Stimulated activated CD4-positive, alpha-beta T cell treated with anti-CD3 and anti-CD28 coated beads, TNF-alpha, amount 100 ng/mL, for 1 hour (primary cell): ENCODE measurements at places on chromosomes 1 and 21.

- no peak for DNase-seq
These were observed 156.3 kb downstream of the SNX7 start for GRCh38 chr1:98817821-98818220.

- no peak for DNase-seq
These were observed 36.5 kb upstream of the KCNJ15 start for GRCh38 chr21:38220270-38220737.

GRCh38 chr21:14817311-14817710 lies 247.5 kb downstream of the NRIP1 start:
- no peak for DNase-seq

DNA sequence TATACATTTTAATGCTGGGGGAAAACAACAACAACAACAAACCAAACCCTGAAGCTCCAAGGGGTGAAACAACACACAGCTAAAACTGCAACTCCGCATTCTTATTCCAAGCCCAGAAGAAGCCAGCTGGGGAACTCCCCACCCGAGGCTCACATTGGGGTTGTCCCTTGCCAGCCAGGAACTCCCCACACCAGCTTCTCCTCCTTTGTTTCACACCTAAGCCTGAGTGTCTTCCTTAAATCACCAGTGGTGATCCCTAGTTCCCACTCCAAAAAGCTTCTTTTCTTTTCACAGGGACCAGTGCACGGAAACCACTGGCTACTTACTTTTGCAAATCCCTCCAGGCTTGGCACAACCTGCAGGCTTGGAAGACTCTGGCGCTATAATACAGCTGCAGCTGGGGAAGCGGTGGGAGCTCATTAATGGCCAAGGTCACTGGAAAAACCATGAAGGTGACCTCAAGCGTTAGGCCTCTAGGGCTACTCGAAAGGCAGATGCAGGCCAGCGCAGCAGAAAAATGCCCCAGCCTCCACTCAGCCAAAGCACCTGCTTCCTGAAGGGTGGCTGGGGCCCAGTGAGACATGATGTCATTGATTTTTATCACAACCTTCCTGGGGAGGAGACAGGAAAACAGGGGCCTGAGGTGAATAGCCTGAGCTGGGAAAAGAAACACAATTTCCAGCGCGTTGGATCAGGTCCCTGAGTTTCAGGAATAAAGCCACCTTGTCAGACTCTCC lies 40.1 kb downstream of the TLR5 start:
- no peak for DNase-seq

DNA sequence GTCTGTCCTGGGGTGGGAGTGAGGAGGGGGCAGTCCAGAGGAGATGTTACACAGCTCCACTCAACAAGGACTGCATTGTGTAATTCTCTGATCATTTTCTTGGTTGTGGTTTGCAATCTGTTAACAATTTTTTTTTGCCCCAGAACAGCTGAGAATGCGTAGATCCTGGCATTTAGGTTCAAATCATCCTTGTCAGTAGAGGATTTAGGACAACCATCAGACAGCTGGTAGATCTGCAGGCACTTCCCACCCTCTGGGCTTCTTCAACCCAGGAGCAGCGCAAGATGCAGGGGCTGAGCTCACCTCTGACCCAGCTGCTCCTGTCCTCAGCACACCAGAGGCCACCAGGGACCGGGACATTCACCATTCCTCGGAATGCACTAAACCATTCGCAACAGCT lies 13.5 kb downstream of the BCAR3 start:
- no peak for DNase-seq

DNA sequence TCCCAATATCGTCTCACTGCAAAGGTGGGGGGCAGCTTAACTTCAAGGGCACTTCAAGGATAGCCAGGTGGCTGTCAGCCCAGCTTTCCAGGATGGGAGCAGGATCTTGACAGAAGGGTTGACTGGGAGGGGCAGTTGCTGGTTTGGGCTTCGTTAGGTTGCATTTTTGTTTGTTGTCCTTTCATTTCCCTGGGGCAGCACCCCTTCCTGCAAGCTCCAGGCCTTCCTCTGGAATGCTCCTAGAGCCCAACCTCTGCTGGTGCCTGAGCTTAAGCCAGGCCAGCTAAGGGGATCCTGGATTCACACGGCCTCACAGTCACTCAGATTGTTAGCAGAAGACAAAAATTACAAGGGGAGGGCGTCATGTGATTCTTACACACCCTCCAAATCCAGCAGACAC lies 4.1 kb upstream of the OLIG2 start:
- DNase-seq = no peak

DNA sequence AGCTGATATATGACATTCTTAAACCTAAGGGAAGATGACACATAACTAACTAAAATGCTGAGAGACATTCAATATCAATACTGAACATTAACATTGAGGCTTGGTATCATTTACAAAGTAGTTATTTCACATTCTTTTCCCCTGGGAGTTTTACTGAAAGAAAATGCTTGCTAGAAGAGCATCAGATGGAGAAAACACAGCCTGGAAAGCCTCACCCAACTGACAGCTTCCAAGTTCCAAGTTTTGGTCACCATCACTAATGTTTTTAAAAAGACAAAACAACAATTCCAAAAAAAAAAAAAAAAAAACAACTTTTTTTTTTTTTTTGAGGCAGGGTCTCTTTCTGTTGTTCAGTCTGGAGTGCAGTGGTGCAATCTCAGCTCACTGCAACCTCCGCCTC lies 80.6 kb downstream of the DSCAM start:
- DNase-seq = no peak
